AML-193 (cell line): ENCODE measurements at places on chromosomes 4 and X.

- DNase-seq, result no peak
Measured at GRCh38 chrX:981791-982626, 230.4 kb downstream of the CRLF2 start.

- no peak for DNase-seq
Measured at GRCh38 chr4:139783741-139784484, 118.3 kb downstream of the MGST2 start.

DNA sequence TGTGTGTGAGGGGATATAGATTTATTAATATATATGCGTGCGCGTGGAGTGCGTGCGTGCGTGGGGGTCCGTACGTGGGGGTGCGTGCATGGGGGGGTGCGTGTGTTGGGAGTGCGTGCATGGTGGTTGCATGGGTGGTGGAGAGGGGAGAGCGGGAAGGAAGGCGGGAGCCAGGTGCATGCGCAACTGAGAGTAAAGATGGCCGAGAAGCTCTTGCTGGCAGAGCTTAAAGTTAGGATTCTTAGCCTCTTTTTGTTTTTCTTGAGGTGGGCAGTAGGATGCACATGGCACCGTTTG is 45.8 kb downstream of the TEX13B start:
- DNase-seq, result no peak

DNA sequence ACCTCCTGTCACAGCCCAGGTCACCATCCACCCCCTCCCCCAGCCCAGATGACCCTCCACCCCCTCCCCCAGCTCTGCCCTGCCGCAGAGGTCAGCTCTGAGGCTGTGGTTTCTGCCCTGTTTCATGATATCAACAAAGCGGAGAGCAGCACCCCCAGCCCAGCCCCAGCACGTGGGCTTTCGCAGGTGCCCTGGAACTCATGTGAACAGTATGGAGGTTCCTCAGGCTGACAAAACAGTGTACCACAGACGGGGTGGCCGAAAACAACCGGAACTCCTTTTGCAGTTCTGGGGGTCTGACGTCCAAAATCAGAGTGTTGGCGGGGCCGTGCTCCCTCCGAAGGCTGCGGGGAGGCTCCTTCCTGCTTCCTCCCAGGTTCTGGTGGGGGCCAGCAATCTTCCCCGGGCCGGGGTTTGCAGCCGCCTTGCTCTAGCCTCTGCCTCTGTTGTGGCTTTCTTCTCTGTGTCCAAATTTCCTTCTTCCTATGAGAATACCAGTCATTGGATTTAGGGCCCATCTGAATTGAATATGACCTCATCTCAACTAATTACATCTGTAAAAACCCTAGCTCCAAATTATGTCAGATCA is 7.9 kb upstream of the PSAPL1 start:
- DNase-seq, result no peak

- DNase-seq, result no peak
Measured at GRCh38 chrX:122625239-122625638, 558.8 kb upstream of the GRIA3 start.

- no peak for DNase-seq
Measured at GRCh38 chr4:156858071-156858470, 113.5 kb downstream of the PDGFC start.

GRCh38 chrX:55750256-55750655 is 32.7 kb downstream of the RRAGB start:
- DNase-seq, result no peak

DNA sequence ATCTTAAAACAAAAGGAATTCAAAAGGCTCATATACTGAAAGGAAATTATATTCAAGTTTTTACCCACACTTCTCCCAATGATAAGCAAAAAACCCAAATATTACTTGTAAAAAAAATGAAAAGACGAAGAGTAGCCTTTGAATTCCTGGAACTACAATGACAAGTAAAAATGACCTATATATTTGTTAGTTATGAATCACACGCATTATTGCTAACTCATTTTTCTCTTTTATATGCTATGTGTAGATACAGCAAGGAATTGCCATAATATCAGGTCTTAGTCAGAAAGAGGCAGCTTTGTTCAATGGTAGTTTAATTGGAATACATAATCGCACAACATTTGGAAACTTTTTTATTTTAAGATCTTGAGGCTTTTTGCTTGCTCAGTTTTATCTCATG is 22.7 kb upstream of the ASB5 start:
- no peak for DNase-seq

GRCh38 chr4:22237846-22238494 is 277.9 kb downstream of the ADGRA3 start:
- no peak for DNase-seq

DNA sequence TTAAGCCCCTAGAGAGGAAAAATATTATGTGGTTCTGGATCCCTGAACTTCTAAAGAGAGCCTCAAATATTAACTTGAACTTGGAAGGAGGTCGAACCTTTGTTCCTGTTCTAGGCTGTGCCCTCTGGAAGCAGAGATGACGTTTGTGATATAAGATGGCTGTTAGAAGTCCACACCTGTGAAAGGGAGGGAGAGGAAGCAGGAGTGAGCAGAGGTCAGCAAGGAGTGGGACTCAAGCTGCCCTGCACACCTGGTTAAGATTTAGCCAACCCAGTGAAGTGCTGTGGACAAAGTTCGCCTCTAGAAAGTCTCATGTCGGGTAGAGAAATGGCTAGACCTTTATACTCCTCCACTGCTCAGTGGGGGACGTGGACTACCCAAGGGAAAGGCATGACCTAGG is 566.2 kb downstream of the MID1IP1 start:
- DNase-seq, result no peak

DNA sequence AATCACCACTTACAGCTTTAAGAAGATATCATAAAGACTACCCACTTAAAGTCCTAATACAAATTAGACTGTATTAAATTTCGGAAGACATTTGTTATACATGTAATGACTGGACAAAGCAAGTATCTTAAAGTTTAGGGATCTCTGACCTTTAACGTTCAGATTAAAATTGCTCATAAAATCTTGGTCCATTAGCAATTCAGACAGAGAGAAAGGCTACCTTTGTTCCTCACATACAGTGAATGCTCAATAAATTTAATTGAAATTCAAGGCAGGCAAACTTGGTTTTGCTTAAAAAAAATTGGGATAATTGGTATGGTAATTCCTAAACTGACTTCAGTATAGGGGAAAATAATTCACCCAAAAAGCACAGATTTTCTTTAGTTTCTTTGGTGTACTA is 285.9 kb upstream of the EMCN start:
- no peak for DNase-seq

- DNase-seq, result no peak
Measured at GRCh38 chr4:32689518-32689917, 1969.3 kb downstream of the PCDH7 start.

- no peak for DNase-seq
Measured at GRCh38 chr4:62901101-62901500, 1508.1 kb downstream of the TECRL start.

GRCh38 chr4:165381821-165382373 is 3.1 kb downstream of the CPE start:
- no peak for DNase-seq

- DNase-seq, result peak; percentile 22
Measured at GRCh38 chr4:122309988-122310626, 68.7 kb upstream of the ADAD1 start.

- DNase-seq, result no peak
Measured at GRCh38 chr4:51866835-51867234, 23.9 kb downstream of the DCUN1D4 start.

- DNase-seq, result no peak
Measured at GRCh38 chr4:101009471-101009870, 337.9 kb downstream of the PPP3CA start.

GRCh38 chrX:72349190-72349589 is 43.5 kb upstream of the CITED1 start:
- no peak for DNase-seq

GRCh38 chrX:70436343-70436742 is 8.3 kb upstream of the DLG3 start:
- DNase-seq, result no peak

DNA sequence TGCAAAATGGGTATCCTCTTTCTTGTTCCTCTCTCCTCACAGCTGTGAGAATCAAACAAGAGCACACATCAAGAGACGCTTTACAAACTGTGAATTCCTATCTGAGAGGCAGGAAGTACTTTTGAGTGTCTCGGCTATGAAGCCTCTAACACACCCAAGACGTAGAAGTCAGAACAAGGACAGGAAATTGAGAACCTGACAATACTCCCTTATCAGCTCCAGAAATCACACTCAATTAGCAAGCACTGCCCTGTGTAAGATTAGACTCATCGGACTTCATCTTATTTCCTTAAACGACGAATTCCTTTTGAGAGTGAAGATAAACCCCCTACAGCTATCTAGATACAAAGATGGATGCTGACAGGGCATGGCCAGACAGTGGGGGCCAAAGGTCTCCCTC is 50.7 kb upstream of the CRMP1 start:
- DNase-seq, result no peak

DNA sequence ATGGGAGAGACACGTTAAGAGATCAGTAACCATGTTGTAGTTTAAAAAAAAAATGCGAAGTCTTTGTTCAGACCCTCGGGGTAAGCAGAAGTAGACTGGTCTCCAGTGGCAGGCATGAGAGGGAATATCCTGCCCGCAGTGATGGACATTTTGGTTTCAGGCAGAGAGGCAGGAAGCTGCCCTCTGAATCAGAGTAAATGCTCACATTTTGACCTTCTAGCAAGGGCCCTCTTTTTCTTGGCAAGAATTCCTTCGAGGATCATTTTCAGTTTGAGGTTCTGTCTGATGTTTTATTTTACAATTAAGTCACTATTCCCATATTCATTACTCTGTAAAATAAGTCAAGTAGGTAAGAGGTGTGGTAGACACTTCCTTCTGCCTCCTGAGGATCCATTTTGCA is 28.4 kb downstream of the SORBS2 start:
- no peak for DNase-seq

DNA sequence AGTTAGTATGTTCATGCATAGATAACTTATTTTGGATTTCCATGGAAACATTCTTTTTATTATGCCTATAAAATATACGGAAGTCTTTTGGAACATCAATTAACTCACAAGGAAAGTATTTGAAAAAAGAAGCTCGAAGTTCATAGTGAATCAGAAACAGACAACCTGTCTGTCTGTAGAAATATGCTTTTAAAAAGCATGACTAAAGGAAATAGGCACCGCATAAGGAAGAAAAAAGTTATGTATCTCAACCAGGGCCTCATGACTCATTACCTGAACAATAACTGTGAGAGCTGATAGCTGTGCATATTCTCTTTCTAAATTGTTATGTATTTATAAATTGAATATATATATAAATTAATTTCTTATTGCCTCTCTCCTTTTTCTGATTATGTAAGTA is 324.1 kb downstream of the TLL1 start:
- DNase-seq, result no peak

GRCh38 chr4:1990348-1990645 is 18.5 kb downstream of the NELFA start:
- no peak for DNase-seq

- no peak for DNase-seq
Measured at GRCh38 chrX:151923648-151924047, 11.0 kb downstream of the MAGEA4 start.

- DNase-seq, result no peak
Measured at GRCh38 chr4:57147335-57148060, 37.3 kb upstream of the IGFBP7 start.

- DNase-seq, result no peak
Measured at GRCh38 chr4:32672359-32672758, 1952.2 kb downstream of the PCDH7 start.

GRCh38 chrX:132940727-132941327 is 17.6 kb downstream of the HS6ST2 start:
- DNase-seq, result no peak

- no peak for DNase-seq
Measured at GRCh38 chr4:13534344-13535063, 9.8 kb downstream of the NKX3-2 start.

DNA sequence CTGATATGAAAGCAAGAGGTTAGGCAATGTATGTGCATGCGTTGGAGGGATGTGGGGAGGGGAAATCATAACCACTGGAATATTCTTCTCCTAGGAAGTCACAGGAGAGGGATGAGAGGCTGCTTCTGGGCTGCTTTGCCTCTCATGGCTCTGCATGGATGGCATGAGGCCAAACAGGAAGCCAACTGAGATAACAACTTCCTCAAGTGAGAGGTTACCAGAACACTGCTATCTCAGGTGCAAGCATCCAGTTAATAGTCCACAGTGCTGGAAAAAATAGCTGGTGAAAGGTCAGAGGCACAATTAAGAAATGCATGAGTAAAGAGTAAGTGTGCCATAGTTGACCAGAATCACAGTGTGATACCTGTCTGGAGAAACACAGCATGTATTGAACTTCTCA is 113.3 kb downstream of the ELOVL6 start:
- DNase-seq, result no peak

DNA sequence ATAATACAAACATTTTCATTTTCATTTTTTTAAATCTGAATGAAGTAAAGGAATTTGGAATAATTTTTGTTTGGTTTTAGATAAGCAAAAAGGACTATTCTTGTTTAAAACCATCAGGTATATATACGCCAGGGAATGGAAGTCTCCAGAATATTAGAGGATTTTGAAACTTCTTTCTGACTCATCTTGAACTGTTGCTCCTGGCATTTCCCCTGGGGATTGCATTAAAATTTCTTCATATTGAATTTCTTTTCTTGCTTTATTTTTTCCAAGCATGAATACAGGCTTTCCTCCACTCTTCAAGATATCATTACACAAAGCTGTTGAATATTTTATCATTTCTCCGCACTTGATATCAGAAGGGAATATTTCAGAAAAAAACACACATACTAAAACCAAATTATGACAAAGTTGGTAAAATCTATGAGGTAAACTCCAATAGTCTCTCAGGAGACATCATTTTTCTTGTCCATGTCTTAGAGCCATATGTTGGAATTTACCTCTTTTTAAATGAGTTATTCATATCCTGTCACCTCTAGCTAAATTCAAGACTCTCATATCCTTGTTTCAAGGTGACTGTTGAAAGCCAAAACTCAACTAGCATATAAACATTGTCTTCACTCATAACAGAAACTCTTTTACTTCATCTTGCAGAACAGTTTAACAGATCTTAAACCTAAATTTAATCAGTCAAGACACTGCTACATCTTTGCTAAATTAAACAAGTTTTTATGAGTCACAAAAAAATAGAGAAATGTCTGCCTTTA is 20.7 kb upstream of the CSN1S1 start:
- DNase-seq, result no peak

DNA sequence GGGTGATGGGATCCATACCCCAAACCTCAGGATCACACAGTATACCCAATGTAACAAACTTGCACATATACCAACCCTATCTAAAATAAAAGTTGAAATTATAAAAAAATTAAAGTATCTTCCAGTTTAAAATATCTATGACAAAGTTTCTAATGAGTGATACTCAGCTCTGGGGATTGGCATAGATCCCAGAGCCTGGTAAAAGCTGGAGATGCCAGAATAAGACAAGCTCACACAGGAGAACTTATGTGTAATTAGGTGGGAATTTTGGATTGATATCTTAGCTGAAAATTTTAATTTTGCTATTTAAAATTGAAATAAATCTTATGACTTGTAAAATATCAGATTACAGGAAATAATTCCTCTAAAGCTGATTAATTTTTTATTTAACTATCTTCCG is 686.5 kb downstream of the GABRG1 start:
- no peak for DNase-seq

GRCh38 chr4:167021545-167022155 is 212.6 kb downstream of the SPOCK3 start:
- peak; percentile 23 for DNase-seq
